Fibroblast of skin of right biceps (primary cell): ENCODE measurements at places on chromosomes 13 and 19.

- DNase-seq: no peak
Measured at GRCh38 chr19:18991006-18991405, 42.3 kb downstream of the SUGP2 start.

- DNase-seq: peak; percentile 32
Measured at GRCh38 chr19:1910177-1910576, 5.0 kb downstream of the ADAT3 start.

- no peak for DNase-seq
Measured at GRCh38 chr13:30927595-30927994, 4.9 kb upstream of the TEX26 start.

DNA sequence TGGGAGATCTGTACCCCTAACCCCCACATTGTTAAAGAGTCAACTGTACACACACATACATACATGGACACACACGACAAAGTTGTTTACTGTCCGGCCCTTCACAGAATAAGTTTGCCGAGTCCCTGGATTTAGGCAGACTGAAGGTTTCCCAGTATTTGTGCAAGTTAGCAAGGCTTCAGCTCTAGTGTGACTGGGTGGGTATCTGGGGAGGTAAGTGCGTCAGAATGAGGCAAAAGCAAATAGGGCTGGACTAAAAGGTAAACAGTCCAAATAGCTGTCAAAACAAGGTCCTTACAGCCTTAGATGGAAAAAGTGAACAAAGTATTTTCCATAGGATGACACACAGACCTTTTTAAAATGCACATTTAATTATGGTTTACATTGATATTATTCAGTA is 228.4 kb upstream of the UFM1 start:
- DNase-seq: no peak

DNA sequence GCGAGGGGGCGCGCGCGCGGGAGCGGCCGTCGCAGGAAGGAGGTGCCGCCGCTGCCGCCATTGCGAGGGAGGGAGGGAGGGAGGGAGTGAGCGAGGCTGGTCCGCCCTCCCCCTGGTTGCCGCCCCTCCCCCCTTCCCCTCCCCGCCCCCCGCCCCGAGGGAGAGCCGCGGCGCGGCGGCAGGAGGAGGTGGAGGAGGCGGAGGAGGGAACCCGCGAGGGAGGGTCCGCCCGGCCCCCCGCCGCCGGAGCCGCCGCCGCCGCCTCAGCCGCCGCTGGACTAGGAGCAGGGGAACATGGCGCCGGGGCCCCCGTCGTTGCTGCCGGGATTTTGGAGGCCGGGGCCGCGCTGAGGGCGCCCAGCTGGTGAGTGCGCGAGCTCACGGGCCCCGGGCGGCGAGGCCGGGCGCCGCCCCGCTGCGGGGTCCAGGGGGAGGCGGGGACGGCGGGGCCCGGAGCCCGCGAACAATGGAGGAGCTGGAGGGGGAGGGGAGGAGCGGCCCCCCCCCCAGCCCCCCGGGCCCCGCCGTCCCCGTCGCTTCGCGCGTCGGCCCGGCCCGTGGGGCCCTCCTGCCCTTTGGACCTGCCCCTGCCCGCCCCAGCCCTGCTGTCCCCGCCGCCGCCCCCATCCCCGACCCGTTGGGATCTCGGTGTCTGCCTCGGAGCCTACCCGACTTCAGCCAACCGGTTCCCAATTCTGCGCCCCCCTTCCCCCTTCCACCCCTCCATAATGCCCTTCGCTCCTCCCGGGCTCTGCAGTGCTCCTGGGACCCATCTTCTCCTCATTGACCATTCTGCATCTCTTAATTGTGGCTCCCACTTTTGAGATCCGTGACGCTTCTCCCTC is at the start of gene ARHGAP35:
TSS of gene ARHGAP35 (plus strand) at position 152 of the 845 bp plus-strand sequence. CDS start 57,679 bp downstream, outside the sequence.
- DNase-seq: peak; percentile 92

- no peak for DNase-seq
Measured at GRCh38 chr13:19266979-19267378, 85.4 kb upstream of the TUBA3C start.

DNA sequence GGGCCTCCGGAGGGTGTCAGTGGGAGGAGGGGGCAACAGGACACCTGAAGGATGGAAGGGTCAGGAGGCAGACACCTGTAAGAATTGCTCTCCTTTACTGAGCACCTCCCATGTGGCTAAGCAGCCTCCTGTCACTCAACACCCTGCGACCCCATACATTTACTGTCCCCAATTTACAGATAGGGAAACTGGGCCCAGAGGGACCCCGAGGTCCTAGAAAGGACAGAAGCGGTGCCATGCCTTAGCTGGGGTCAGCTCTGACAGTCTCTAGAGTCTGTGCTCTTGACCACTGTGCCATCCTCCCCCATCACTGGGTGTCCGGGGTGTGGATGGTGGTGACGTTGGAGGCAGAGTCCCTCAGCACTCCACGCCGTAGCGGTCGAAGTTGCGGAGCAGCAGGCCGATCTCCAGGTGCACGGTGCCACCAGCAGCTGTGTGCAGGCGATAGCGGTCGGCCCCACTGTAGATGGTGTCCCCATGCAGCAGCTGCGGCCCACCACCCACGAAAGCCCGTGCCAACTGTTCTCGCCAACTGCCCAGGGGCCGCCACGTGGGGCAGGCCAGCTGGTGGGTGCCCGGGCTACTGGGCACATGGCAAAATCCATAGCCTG is 726 bp upstream of the TGFB1 start:
- no peak for DNase-seq

DNA sequence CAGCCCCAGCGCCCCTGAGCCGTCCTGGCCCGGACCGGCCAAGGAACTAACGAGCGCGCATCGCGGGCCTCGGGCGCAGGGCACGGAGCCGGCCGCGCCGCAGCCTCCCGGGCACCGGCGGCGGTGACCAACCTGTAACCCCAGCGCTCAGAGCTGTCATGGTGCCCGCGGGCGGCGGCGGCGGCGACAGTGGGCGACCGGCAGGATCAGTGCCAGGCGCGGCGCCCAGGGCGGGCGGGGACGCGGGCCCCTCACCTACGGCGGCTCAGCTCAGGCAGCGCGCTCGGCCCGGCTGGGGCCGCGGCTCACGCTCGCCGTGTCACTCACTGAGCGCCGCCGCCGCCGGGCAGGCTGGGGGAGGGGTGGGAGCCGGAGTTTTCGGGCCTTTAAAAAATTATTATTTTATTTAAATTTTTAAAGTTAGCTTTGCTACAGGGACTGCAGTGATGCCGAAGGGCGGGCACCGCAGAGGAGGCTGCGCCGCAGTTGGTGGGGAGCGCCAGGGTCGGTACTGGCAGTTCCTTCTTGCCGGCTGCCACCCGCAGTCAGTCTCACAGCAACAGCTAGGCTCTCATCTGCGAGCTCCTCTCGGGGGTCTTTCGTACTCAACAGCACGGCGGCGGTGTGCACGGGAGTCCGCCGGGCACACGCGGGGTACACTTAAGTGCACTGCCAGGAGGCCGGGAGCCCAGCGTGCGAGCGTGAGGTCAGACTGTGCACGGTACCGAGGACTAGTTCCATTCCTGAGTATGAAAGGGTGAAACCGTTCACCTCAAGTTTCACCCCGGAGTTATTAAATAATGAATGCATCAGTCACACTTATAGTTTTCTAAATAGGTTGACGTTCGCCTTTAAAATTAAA is at the start of gene NALCN:
TSS of gene NALCN (minus strand) at position 328 of the 862 bp plus-strand sequence. CDS start 17,382 bp downstream, outside the sequence.
- peak; percentile 20 for DNase-seq
